ENCODE measurements at places on chromosomes 6 and 20. TPM values are rescaled to one million over a fixed set of nuclear protein-coding genes. Genes with fewer than 3 reads are reported as not detected.

Gene PXDC1
- total RNA-seq: 0.16 TPM

Gene RBBP8NL
- not detected for total RNA-seq

Gene IMPG1
- not detected for total RNA-seq

Gene RANBP9
- 50.4 TPM for total RNA-seq

Gene TRIM15
- not detected for total RNA-seq

Gene OTOR
- total RNA-seq: not detected

- DNase-seq: no peak
Observed at GRCh38 chr20:62347151-62347404, 20.0 kb downstream of the LAMA5 start.

DNA sequence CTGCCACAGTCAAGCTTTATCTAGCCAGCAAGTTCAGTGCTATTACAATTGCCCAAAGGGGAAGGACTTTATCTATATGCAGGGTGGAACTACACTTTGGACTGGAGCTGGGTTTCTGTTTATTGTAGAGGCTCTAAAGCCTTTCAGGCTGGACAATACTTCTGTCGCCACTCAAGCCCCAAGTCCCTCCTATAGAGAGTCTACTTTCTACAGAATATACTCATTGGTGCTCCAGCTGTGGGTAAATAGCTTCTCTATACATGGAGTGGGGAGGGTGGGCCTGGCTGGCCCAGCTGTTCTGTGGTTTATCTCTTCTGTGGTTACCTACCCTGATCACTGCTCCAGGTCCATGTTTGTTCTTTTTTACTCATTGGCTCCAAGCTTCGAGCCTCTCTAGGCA, 151.8 kb upstream of the MYLIP start:
- no peak for DNase-seq

- DNase-seq: no peak
Observed at GRCh38 chr20:44838521-44838920, 28.2 kb upstream of the RIMS4 start.

DNA sequence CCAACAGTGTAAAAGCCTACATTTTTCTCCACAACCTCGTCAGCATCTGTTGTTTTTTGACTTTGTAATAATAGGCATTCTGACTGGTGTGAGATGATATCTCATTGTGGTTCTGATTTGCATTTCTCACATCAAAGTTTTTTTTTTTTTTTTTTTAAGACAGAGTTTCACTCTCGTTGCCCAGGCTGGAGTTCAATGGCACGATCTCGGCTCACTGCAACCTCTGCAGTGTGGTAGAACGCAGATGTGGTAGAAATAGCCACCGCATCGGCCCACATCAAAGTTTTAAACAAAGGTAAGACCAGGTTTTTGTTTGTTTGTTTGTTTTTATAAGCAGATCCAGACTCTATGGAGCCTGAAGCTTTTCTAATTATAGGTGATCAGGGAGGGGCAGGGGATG, 12.7 kb upstream of the PPP1R3G start:
- no peak for DNase-seq

DNA sequence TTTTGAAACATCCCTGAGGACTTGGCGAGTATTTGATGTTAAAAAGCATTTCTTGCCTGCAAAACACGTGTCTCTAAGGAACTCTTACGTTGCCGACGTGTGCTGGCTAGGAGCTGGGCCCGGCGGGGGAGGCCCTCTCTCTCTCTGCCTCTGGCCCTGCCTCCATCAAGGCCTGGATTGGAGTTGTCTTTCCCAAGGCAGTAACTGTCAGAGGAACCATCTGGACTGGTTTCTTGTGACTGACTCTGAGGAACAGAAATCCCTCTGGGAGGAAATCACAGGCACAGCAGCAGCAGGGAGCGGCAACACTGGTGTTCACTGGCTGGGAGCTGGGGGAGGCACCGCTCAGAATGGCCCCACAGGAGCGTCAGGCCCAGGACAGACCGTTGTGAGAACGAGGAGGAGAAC, 244.2 kb downstream of the NRN1 start:
- no peak for DNase-seq

DNA sequence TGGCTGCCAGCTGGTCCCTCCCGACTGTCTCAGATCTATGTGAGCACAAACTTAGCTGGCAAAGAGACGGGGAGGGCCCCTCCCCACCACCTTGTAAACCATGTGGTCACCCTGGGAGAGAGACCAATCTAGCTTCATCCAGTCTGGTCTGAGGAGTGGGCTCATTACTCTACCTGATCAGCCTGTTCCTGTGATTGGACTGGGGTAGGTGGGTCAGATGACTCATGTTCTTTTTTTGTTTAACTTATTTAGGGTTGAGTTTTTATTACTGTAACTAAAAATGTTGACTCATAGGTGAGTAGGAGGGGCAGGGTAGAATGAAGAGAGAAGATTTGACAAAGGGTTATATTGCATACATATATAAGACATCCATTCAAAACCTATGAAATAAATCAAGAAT, 4.7 kb downstream of the GSTA4 start:
- DNase-seq: no peak

GRCh38 chr20:46230801-46231282, 77.5 kb downstream of the CDH22 start:
- no peak for DNase-seq

DNA sequence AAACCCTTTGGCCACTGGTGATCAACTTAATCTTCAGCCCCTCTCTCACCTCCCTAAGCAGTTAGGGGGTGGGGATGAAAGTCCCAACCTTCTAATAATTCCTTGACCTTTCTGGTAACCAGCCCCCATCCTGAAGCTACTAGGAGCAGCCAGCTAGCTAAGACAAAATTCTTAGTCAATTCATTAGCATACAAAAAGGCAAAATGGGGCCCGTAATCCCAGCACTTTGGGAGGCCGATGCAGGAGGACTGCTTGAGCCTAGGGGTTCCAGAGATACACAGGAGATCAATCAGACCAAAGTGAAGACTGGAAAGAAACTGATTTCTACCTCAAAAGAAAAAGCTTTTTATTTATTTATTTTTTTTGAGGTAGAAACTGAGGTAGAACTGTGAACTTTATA, 1.8 kb downstream of the ASCC3 start:
- no peak for DNase-seq

DNA sequence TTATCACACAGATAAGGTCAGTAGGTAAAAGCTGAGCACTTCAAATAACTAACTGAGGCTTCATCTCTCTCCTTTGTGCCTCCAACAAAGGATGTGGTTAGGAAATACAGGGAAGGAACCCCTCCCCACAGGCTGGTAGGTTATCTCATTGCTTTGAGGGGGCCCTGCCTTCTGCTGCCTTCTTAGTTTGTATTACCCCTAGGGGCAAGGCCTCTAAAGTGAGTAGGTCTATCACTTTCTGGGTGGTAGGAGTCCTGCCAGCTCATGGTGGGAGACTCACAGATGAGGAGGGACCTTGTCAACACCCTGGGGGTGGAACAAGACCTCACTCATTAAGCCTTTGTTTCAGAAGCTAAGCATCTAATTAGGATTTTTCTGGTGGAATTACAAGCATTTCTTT, 34.6 kb downstream of the EDN1 start:
- no peak for DNase-seq

DNA sequence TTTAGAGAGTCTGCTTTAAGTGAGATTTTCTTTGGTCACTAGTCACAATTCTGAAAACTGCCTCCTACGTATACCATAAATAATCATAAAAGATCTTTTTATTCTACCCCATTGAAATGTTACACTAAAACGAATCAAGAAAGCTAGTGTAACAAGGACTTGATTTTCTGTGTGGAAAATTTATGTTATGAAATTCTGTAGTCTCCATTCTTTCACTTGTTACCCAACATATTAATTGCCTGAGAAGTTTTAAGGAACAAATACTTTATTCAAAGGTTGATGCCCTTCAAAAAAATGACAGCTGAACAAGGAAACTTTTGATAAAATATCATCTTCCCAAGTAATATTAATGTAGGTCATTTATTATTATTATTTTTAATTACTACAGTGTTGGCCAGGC, 13.3 kb upstream of the HBS1L start:
- DNase-seq: no peak

GRCh38 chr20:43432498-43432897, 25.2 kb upstream of the SRSF6 start:
- no peak for DNase-seq
